ENCODE measurements at places on chromosomes 7 and 10.

- no peak for DNase-seq
Measured at GRCh38 chr10:109866995-109867635, 56.2 kb downstream of the XPNPEP1 start.

DNA sequence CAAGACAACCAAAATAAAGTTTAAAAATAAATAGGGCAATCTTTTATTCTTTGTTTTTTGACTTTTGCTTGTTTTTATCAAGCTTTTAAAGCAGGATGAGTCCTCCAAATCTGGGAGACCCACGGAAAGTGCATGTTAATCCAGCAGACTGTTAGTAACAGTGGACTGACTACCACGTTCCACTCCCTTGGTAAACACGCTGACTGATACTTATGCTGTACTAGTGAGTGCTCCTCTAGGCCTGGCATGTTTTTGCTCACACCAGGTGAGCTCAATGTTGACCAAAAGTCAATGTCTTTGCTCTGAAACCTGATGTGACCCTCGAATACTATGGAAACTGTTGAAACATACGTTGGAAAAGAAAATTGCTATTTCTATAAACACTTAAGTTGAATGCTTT, 88.4 kb downstream of the KIAA1549 start:
- DNase-seq = no peak

- no peak for DNase-seq
Measured at GRCh38 chr7:17651863-17652385, 288.4 kb downstream of the SNX13 start.

DNA sequence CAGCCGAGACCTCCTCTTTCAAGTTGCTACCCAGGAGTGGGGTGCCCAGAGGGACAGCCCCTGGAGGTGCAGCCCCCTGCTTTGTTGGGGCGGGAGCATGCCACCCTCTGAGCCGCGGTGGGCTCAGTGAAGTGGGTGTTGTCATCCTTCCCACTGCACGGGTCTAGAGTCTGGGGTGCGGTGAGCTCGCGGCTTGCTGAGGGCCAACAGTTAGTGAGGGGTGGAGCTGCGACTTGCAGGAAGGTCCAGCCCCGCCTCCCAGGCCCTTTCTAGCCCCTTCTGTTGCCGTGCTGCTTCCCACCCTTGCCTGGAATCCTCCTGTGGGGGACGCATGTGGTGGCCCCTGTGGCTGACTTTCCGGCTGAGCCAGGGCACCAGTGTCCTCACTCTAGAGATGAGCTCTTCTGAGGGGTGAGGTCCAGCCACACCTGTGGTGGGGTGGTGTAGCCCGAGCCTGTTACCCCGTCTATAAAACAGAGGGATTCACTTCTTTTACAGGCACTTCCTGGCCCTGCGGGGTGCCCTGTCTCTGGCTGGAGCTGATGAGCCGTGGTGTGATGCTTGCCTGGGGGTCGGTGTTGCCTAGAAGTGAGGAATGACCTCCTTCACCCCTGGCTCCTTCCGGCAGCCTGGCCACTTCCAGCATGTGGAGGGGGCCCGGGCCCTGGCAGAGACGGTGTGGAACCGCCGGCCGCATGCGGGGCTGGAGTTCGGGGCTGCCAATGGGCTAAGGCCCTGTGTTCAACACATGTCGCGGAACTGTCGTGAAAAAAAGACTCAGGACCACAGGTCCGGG, 127.9 kb downstream of the FAM53B start:
- no peak for DNase-seq

GRCh38 chr10:59968705-59969104, 62.3 kb upstream of the CCDC6 start:
- DNase-seq = no peak

- DNase-seq = no peak
Measured at GRCh38 chr10:56319386-56319785, 41.7 kb downstream of the ZWINT start.

GRCh38 chr7:64555046-64555445, 7.8 kb downstream of the ZNF680 start:
- DNase-seq = no peak

- DNase-seq = no peak
Measured at GRCh38 chr10:56383806-56384205, 22.7 kb upstream of the ZWINT start.

DNA sequence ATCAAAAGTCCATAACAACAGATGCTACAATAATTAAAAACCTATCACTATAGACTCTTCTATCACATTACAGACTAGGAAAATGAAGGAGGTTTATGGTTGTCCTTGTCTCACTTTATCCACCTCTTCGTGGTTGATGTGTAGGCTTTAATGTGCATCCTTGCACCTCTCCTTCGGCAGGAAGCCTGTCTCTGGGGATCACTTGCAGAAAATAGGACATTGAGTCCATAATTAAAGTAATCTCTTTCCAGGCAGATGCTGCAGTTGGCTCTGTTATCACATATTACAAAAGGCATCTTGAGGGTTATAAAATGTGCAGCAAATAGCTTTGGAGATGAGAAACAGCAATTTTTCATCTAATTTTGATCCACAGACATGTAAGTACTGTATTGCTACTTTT, 168.4 kb downstream of the RELN start:
- DNase-seq = no peak

- DNase-seq = no peak
Measured at GRCh38 chr10:106830006-106830405, 334.5 kb downstream of the SORCS1 start.

GRCh38 chr7:158310924-158311666, 276.5 kb downstream of the PTPRN2 start:
- DNase-seq = no peak

DNA sequence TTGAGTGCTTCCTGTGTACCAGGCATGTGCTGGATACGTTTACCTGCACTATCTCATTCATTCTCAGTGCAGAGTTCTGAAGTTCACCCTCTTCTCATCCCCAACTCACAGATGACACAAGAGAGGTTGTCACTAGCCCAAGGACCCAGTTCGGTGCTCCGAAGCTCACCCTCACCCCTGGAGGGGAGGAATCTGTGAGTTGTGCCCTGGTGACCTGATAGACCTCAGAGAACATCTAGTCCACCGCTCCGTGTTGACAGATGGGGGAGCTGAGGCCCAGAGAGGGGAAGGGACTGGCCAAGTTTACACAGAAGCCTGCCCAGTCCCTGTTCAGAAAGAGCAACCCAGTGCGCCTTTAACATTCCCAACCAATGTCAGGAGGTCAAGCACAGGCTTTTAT, 44.8 kb upstream of the EMX2 start:
- DNase-seq = no peak

- no peak for DNase-seq
Measured at GRCh38 chr7:70156057-70156456, 557.8 kb downstream of the AUTS2 start.

DNA sequence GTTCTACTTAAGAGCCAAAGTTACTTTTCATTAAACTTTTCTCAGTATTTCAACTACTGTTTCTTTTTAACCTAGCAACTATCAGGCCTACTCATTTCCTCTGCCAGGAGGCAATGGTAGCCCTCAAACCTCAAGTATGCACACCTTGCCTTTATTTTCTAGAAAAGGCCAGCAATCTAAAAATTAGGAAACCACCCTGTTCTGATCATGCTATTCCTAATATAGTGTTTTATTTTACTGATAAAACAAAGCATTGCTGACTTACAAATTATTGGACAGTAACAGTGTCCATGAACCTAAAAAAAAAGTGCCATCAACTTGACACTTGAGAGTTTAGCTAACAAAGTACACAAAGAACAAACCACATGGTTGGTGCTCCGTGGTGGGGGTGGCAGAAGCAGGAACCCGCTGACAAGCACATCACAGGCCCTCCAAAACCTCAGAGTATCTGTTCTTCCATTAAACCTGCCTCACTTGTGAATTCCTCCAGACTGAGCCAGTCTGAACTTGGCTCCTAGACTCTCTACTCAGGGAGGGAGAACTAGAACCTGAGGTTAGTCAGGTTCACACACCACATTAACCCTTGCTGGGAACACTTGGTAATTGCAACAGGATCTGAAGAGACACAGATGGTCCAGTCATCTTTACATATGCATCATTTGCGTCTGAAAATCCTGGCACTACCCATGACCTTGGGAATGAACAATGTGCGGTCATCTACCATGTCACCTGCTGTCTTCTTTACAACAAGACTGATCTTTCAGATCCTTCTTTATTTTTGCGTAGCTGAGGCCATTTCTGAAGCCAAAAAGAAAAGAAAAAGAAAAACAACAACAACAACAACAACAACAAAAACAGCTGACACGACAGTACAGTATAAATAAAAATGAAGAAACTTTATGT, 31.9 kb downstream of the PIP4K2A start:
- no peak for DNase-seq

DNA sequence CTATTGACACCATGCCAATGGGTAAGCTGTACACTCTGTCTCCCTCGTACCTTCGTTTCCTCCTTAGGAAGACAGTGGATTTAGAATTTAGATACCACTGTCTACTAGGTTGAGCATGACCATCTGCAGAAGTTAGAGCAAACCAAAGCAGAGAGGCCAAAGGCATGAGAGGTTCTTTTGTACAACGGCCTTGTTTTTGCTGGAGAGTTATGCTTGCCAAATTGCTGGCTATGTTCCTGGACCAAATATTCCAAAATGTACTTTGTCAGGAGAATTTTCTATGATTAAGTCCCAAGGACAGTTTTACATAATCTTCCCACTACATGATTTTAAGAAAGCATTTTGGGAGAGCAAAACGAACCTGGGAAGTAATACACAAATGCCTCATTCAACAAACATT, 47.9 kb upstream of the PLCE1 start:
- DNase-seq = no peak

DNA sequence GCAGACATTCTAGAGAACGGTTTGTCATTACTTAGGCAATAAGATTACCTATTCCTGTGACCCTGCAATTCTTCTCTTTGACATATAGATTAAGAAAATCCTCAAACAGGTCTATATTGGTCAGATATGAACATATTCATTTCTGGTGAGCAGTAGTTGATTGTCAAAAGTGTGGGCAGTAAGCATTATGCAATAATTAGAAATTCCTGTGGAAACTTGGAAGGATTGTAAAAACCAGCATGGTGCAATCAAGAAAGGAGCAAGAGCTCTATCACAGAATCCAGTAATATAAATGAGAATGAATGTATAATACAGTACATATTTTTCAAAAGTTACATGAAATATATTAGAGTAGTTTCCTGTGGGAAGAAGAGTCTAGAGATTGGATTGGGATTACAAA, 406.5 kb downstream of the SUGCT start:
- DNase-seq = no peak

GRCh38 chr7:30815388-30815854, 44.2 kb downstream of the MINDY4 start:
- DNase-seq = no peak

GRCh38 chr10:114900658-114901057, 37.3 kb upstream of the TRUB1 start:
- DNase-seq = no peak

- no peak for DNase-seq
Measured at GRCh38 chr7:72492461-72493065, 80.4 kb upstream of the CALN1 start.

GRCh38 chr7:334618-335357, 44.8 kb downstream of the FOXL3 start:
- DNase-seq = no peak

- DNase-seq = peak; percentile 53
Measured at GRCh38 chr7:47500103-47500563, 81.8 kb downstream of the TNS3 start.

DNA sequence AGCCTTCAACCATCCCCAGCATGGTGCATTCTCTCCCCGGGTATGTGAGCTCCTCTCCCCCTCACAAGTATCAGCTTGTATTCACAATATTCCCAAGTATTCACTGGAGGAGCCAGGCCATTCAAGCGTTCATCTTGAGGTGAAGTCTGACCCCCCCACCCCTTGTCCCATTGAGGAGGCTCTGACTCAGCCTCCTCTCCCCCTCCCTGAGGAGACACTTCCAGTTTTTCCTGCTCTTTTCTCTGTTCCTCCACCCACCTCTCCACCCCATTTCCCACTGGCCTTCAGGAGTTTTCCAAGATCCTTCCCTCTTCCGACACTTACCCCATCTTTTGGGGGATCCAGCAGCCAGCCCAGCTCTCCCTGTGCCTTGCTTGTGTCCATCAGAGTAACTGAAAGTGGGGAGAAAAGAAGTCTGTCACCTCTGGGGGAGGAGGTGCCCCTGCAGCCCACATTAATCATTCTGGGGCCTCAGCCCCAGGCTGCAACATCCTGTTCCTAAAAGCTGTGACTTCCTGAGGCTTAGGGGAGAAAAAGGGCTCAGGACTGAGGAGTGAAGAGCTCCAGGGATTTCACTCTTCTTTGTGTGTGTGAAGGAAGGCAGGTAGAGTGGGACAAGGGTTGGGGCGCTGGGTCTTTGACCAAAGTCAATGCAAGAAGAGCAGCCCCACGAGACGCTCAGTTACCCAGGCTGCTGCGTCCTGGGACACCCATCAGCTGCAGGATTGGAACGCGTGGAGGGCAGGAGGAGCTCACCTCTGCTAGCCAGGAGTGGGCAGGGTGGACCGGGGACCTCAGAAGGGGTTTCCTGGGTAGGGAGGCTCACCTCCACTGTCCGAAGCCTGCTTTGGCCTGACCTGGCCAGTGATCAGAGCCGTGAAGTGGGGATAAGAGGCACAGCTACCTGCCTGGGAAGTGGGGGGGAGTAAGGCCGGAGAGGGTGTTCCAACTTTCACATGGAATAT, 1.1 kb downstream of the EPHA1 start:
- no peak for DNase-seq

DNA sequence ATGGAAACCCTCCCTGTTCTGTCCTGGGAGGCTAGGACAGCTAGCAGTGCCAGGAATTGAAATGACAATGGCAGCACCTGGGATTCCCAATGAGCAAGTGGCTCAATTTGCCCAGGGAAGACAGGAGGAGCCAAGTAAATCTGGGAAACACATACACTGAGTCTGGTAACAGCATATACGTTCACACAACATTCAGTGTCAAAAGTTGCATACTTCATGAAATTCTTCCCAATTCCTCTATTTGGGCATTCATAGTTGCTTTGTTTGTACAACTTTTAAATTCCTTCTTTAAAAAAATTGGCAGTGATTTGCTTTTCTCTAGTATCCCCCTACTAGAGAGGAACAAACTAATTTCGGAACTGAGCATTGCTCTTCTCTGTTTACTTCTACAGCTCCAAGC, 2.9 kb upstream of the FRMD4A start:
- no peak for DNase-seq

GRCh38 chr10:122373721-122374120, 787 bp upstream of the PLEKHA1 start:
- peak; percentile 11 for DNase-seq

DNA sequence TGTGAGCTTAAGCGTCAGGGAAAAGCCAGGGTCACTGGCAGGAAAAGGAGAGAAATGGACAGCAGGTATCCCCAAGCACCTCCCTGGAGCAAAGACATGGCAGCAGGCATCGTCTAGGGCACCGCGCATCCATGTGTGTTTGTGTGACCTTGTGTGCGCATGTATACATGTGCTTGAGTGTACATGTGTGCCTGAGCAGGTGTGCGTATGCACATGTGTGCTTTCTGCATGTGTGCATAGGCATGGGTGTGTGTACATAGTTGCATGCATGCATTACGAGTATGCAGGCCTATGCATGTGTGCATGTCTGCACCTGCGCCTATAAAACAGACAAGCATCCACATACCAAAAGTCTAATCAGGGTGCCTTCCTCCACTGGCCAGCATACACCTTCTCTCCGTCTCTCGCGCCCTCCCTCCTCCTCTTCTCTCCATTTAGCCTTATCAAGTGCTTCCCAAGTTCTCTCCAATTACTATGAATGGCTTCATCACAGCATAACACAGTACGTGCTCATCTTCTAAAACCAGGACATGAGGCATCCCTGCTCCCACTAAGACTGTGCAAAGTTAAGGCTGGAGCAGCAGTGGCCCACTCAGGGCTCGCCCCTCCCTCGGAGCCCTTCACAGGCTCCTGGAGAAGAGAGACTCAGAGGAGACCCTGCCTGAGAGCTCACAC, 30.6 kb downstream of the RASGEF1A start:
- no peak for DNase-seq

GRCh38 chr7:141262101-141263090, 188.5 kb downstream of the TMEM178B start:
- no peak for DNase-seq

Measured in pancreas (tissue), 10 donors.